Right ventricle myocardium superior (tissue), 1 donor: ENCODE measurements at places on chromosomes 7 and 10. TPM values are rescaled to one million over a fixed set of nuclear protein-coding genes. Genes with fewer than 3 reads are reported as not detected.

DNA sequence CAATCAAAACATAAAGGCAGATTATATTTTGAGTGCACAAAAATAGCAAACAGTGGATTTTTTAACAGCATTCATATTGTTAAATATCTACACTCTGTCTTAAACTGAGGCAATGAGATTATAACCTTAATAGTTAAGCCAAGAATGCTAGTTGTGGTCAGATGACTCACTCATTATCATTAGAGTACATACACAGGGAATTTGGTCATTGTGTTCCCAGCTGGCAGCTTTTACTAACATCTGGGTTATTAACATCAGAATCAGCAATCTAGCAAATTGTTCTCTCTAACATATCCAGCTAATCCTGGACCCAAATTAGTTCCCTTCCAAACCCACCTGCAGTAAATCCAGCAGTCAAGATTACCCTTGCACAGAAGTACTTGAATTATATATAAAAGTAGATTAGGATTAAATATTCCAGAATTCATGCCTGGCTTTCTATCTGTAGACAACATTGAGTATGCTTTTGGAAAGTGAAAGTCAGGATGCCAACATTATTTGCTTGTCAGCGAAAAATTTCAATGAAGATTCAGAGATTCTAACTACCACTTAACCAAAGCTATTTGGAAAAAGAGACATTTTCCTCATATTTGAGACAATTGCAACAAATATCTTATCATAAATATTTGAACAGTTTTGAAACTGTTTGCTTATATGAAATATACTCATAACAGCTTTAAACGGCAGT lies 1035.6 kb upstream of the PHF14 start:
- DNase-seq, result no peak

GRCh38 chr7:37269711-37270508 lies 178.8 kb downstream of the ELMO1 start:
- no peak for DNase-seq

Gene UPF2
- 19.8 TPM for total RNA-seq

Gene VTI1A
- total RNA-seq, result 18.7 TPM

GRCh38 chr10:85612833-85613232 lies 753.8 kb downstream of the GRID1 start:
- no peak for DNase-seq

Gene LRRN3
- 14.8 TPM for total RNA-seq

DNA sequence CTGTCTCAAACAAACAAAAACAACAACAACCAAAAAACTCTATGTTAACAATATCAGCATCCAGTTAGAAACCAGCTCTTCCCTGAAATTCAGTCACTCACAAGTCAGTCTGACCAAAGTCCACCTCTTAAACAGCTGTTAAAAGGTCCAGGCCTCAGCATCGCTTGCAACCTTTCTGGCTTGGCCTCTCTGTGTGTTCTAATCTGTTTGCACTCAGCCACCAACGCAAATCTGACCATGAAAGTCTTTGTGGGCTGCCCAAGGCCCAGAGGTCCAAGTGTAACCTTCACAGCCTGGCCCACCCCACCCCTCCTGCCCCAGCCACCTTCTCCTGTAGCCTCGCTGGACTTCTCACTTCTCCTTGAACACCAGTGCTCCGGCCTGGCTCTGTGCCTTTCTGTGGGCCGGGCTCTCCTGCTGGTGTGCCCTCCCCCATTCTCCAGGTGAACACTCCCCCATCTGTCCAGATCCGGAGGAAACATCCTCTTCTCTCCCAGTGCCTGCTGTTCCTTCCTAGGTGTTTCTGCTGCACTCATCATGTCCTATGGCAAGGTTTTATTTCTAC lies 72.2 kb upstream of the EFCAB10 start:
- no peak for DNase-seq

- no peak for DNase-seq
These were observed 1.5 kb downstream of the PDLIM1 start for GRCh38 chr10:95289003-95289920.

- no peak for DNase-seq
These were observed 162.1 kb downstream of the CHN2 start for GRCh38 chr7:29356631-29357030.

Gene SFTPA1
- 0.22 TPM for total RNA-seq

DNA sequence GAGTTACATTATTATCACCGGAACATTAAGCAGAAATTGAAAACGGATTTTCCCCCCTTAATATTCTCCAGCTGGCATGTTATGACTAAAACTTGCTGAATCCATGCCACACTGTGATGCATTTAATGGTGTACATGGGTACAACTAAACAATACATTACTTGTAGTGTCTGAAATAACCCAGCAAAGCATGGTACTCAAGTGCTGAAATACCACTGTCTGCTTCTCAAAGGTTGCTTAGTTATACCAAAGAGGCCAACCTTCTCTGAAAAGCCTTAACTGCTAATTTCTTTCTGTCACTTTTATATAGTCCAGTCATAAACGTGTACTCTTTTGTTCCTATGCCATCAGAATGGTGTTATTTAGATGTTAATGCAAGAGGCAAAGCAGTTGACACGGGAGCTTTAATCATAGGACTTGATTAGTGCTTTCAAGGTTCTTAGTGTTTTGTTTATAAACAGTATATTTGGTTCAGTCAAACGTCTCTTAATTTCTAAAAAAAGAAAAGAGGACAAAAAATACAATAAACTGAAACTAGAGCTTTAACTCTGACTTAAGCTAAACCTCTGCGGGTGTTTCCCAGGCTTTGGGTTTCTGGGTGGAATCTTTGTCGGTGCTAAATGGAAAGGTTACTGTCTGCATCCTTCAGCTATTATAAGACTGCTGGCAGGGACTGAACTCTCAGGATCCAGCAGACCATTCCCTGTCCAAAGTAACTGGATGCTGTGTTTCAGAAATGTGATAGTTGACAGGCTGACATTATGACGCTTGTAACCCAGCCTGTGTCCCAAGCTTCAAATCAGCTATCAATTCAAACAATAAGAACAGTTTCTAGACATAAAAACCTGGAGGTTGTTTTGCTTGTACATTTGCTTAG lies 202.6 kb downstream of the PPP1R3A start:
- DNase-seq, result no peak

DNA sequence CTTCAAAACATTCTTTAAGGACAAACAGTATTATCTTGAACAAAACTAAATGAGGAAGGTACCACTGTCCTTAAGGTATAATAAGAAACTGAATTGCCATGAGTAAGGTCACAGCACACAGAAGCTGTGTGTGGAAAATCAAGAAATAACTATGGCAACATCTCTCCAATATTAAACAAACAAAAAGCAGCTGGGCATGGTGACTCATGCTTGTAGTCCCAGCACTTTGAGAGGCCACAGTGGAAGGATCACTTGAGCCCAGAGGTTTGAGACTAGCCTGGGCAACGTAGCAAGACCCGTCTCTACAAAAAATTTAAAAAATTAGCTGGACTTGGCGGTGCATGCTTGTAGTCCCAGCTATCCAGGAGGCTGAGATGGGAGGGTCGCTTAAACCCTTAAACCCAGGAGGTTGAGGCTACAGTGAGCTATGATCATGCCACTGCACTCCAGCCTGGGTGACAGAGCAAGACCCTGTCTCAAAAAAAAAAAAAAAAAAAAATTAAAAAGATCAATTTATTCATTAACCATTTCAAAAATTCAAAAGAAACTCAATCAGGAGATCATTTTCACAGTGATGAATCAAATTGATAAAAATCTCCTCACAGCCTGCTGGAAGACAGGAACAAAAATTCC lies 195.4 kb downstream of the SKIDA1 start:
- no peak for DNase-seq

DNA sequence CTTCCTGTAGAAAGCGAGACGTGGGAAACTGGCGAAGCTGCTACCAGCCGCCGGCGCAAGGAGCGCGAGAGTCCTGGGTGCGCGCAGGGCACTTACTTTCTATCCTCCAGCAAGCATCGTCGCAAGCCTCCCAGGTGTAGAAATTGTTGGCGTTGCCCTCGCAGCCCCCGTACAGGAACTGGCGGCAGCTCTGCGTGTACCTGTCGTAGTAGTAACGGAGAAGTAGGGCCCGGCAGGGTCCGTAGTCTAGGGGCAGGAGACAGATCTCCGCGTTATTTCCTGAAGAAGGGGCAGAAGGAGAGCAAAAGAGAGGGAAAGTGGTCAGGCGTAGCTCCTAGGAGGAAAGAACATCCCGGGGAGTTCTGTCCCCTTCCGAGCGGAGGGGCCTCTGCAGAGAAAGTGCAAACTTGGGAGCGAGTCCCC lies 501 bp downstream of the TFPI2 start:
- no peak for DNase-seq

- no peak for DNase-seq
These were observed 21.4 kb downstream of the SLC25A13 start for GRCh38 chr7:96300502-96300901.

DNA sequence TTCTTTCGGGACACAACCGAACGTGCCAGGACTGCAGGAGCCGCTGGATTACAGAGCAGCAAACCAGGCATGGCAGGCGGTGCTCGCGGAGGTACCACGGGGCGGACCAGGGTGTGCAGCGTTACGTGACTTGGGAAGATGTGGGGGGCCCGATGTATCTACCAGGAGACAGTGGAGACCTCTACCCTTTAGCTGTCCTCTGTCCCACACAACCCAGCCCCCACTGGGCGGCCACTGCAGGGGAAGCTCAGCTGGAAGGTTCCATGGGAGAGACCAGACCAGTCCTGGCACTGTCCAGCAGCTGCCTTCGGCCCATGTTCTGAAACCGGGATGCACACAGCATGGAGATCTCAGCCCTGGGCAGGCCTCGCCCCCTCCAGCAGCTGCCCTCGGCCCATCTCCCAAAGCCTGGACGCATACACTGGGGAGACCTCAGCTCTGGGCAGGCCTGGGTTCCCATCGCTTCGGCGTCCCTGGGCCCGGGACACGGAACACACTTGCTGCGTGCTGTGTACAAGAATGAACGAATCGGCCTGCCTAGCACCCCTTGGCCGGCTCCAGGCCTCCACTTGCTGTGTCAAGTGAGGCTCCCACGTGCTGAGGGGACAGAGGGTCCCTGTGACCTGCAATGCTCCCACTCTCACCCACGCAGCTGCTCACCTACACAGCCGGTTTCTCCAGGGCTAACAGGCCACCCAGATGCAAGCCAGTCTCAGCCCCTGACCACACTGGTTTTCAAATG lies 177.4 kb downstream of the ELFN1 start:
- peak; percentile 22 for DNase-seq

Gene AKR1B15
- not detected for total RNA-seq

DNA sequence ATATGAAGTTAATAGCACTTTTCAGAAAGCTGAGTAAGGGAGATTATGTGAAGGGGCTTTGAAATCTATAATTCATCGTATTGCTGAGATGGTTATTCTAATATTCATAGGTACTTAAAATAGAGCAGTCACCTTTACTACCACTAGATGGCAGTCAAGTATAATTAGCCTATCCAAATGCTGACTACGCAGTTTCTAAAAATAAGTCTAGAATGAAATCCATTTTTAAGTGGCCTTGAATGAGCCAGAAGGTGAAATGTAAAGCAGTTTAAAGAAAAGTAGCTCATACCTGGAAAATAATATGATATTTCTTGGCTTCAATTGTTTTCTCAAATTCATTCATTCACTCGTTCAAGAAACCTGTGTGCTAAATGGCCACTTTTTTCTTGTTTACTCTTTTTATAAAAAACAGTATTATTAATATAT lies 1277.1 kb downstream of the GATA3 start:
- no peak for DNase-seq

DNA sequence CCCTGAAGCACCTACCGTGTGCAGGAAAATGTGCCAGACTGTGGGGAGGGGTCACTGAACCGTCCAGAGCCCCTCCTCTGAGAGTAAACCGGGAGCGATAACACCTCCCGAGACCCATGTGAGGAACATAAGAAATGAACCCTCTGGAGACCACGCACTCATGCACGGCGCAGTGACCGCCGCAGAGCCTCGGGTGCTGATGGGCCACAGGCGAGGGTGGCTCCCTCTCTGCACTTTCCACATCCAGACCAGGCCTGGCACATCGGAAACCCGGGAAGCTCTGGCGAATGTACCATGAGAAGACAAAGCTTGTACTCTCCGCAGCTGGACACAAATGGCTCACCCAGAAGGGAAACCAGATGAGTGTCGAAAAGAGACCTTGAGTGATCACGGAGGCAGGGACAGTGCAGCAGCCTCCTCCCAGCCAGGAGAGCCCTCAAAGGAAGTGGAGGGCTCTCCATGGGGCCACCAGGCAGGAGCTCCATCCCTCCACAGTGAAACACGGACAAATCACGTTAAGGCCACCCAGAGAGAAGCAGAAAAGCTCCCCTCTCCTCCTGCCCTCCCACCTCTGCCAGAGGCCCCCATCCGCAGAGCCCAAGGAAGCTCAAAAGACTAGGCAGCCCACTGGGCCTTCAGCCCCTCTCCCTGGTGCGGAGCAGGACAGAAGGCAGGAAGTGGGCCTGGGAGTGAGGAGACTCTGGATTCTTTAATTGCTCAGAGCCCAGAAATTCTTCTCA lies 178.1 kb upstream of the PPP2R2D start:
- no peak for DNase-seq

Gene ZNF783
- total RNA-seq, result 4.0 TPM

DNA sequence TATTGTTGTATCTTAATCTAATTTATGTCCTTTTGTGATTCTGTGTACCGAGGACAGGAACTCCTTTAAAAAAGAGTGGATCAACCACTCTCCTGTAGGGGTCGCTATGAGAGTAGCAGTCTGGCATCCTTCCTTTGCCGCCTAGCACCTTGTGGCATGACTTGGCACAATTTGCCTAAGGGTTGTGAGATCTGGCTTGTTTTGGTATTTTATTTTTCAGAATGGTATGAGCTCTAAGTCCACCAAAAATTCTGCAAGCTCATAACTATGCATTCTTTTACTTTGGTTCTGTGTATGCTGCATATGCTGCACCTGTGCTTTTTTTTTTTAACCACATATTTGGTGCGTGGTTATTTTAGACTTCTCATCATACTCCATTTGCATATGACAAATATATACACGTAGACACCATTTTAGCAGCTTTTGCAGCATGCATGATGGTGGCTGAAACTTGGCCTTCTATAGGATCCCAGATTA lies 112.8 kb downstream of the CDK14 start:
- DNase-seq, result no peak

Gene HOXA7
- total RNA-seq, result not detected

Gene KMT2C
- 34.8 TPM for total RNA-seq

Gene ABCC2
- total RNA-seq, result 0.67 TPM

Gene NUTM2A
- 1.9 TPM for total RNA-seq

Gene MACC1
- 0.19 TPM for total RNA-seq

DNA sequence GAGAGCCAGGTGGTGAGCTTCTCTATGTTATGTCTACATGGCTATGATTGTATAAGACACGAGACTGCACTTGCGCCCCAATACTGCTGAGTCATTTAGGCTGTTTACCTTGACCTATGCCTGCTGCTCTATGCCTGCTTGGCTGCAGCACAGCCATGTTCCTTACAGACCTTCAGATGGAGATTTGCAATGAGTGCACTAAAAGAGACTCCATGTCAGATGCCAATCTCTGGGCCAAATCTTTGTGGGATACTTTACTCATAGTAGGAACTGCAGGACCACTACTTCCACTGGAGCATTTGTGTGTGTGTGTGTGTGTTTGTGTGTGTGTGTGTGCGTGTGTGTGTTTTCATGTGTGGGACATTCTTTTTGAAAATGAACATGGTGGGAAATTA lies 50.0 kb upstream of the KMT2E start:
- DNase-seq, result no peak

Gene JAZF1
- total RNA-seq, result 22.1 TPM

Gene DNAH11
- total RNA-seq, result 0.03 TPM

GRCh38 chr7:17422966-17423365 lies 124.5 kb downstream of the AHR start:
- DNase-seq, result no peak

GRCh38 chr7:27950123-27950522 lies 210.2 kb downstream of the TAX1BP1 start:
- peak; percentile 80 for DNase-seq

Gene FASTK
- total RNA-seq, result 81.1 TPM

Gene IGFBP1
- not detected for total RNA-seq
